ENCODE measurements at places on chromosomes 5 and 9. TPM values are rescaled to one million over a fixed set of nuclear protein-coding genes. Genes with fewer than 3 reads are reported as not detected.

The TMEM252 gene
- total RNA-seq, result not detected

The HNRNPA0 gene
- total RNA-seq, result 32.2 TPM

The RANBP6 gene
- total RNA-seq, result 7.4 TPM

The TUSC1 gene
- 0.88 TPM for total RNA-seq

The PCDHGB1 gene
- not detected for total RNA-seq

The SHOC1 gene
- total RNA-seq, result not detected

The HBEGF gene
- total RNA-seq, result 8.5 TPM

The SWI5 gene
- 70.4 TPM for total RNA-seq

Data from PC-9 (cell line).